NCI-H187 treated with DMSO at 0.1 percent for 48 hours (cell line): ENCODE measurements at places on chromosomes 5 and 9.

- DNase-seq: no peak
Measured at GRCh38 chr9:86356871-86357866, 3.0 kb upstream of the TUT7 start.

DNA sequence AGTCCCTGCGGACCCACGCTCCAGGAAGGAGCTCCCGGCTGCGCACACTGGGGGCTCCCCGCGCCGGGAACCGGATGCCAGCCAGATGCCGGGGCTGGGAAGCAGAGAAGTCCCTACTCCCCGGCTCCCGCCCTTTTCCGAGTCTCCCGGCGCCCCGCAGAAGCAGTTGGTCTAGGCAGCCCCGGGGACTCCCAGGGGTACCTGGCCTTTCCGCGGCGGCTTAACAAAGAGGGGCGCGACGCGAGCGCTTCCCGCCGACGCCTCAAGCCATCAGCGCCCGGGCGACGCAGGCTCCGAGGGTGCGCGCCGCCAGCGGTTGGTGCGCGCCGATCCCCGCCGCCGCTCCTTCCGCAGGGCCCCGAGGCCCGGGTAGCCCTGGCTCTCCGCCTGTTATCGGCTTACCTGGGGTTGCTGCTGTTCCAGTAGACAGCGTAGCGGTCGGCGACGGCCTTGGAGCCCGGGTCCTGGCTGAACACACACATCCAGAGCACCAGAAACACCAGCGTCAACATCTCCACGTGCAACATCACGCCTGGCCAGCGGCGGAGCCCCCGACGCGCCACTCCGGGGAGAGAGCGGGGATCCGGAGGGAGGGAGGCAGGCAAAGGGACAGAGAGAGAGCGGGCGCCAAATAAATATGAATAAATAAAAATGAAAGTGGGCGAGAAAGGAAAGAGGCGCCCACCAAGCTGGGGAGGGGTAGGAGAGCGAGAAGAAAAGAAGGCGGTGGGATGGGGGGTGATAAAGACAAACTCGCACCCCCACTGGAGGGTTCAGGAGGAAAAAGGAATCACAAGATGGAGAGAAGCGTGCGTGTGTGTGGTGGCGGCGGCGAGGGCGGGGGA is 428 bp downstream of the EFNA5 start:
- DNase-seq: no peak

- no peak for DNase-seq
Measured at GRCh38 chr5:6905423-6905822, 192.2 kb downstream of the TENT4A start.

DNA sequence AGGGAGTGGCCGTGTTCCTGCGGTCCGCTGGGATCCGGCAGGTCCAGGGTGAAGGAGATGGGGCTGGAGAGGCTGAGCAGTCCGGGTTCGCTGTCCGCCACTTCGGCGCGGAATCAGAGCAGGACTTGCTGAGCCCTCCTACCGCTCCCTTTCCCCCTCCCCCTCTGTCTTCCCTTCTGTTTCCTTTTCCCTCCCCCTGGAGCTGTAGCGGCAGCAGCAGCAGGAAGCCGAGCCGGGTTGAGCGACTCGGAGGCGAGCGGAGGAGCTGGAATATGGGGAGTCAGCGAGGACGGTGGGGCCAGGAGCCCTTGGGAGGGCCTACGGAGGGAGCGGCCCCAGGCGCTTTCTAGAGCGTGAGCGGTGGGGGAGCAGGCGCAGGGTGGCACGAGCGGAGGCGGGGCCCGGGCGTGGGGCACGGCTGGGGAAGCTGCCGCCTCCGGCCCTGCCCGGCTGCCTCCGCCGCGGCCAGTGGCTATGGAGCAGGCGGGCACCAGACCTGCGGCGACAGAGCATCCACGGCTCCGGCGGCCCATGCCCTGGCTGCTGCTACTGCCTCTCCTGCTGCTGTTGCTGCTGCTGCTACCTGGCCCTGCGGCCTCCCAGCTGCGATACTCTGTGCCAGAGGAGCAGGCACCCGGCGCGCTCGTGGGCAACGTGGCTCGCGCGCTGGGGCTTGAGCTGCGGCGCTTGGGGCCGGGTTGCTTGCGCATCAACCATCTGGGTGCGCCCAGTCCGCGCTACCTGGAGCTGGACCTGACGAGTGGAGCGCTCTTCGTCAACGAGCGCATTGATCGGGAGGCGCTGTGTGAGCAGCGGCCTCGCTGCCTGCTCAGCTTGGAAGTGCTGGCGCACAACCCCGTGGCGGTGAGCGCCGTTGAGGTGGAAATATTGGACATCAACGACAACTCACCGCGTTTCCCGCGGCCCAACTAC is at the start of gene PCDHAC2:
Gene PCDHAC2, plus strand, starts transcription at position 184 of the 933 bp plus-strand sequence. Its CDS starts 291 bp downstream, at position 475.
- no peak for DNase-seq

- DNase-seq: no peak
Measured at GRCh38 chr9:35538361-35539234, 48.7 kb downstream of the RUSC2 start.
